NCI-H2171 (cell line): ENCODE measurements at places on chromosomes 3 and 15.

DNA sequence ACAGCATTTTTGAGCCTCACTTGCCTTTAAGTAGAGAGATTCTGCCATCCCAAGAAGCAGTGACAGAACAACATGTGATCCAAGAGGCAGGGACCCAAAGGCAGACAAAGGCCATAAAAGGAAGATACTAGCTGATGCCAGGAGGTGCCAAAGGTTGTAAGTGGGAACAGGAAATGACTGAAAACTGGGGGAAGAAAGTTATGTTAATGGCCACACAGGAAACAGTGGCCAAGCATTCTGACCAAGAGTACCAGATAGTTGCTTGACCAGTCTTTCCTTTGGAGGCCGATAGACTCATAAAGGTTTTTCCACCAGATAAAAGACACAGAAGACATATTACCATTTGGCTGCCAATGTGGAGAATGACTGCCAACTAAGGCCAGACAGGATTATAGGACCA, 274.5 kb upstream of the PEX5L start:
- DNase-seq, result no peak

GRCh38 chr3:156793400-156793799, 32.8 kb upstream of the LEKR1 start:
- no peak for DNase-seq

- no peak for DNase-seq
Measured at GRCh38 chr3:31878231-31878838, 102.7 kb downstream of the OSBPL10 start.

- DNase-seq, result no peak
Measured at GRCh38 chr3:102180280-102180931, 254.4 kb upstream of the ZPLD1 start.

- no peak for DNase-seq
Measured at GRCh38 chr3:125022206-125022605, 33.6 kb downstream of the HEG1 start.
